Activated CD4-positive, alpha-beta T cell treated with anti-CD3 and anti-CD28 coated beads, Interleukin-2, amount 10 ng/mL, durations not matched to agents 24 days and 14 days (primary cell): ENCODE measurements at places on chromosomes 16 and 17. TPM values are rescaled to one million over a fixed set of nuclear protein-coding genes. Genes with fewer than 3 reads are reported as not detected.

GRCh38 chr16:28081391-28081968 lies 18.0 kb upstream of the GSG1L start:
- H3K4me1 ChIP-seq = no peaks in the 10 kb centered on the region
- H3K4me3 ChIP-seq = no peak overlapping the region
- H3K27me3 ChIP-seq = no peaks in the 10 kb centered on the region
- no peaks in the 10 kb centered on the region for H3K36me3 ChIP-seq

Gene TP53TG3B
- not detected in 2 replicates for total RNA-seq

DNA sequence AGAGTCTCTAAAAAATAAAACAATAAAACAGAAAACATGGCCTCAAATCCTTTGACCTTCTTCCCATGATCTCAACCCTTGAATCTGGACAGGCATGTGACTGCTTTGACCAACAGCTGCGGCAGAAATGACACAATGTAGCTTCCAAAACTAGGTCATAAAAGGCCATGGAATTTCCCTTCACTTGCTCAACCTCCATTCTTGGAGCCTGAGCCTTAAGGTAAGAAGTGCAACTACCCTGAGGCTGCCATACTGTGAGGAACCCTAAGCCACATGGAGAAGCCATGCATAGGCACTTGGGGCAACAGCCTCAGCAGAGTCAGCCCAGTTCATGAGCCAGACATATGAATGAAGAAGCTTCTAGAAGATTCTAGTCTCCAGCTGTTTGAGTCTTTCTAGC lies 75.7 kb upstream of the BRD7 start:
- DNase-seq = no peak
- H3K27ac ChIP-seq = no peak overlapping the region
- H3K36me3 ChIP-seq = peaks cover 3% of the 10 kb centered on the region
- no peak overlapping the region for H3K4me3 ChIP-seq
- H3K4me1 ChIP-seq = no peaks in the 10 kb centered on the region
- no peaks in the 10 kb centered on the region for H3K27me3 ChIP-seq

Gene GRIN2C
- 0.05 and 0.19 TPM in 2 replicates for total RNA-seq

DNA sequence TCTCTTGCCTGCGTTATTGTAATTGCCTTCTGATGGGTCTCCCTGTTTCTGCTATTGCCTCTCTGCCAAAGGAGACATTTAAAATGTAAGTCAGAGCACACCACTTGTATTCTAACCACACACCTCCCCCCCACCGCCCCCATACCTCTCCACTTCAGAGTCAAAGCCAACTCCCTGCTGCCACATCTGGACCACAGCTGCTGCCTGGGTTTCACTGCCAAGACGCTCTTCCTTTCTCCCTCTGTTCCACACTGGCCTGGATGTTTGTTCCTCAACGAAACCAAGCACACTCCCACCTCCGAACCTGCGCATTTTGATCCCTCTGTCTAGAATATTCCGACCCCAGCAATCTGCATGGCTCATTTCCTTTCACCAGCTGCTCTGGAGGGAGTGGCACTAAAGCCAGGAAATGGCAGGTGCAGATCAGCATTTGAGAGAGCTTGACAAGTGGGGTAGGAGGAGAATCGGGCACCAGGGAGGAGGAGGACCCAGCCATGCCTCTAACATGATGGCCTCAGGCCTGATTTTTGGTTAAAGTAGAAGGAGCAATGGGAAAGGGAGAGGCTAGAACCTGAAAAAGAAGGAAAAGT lies 92.4 kb upstream of the HS3ST2 start:
- H3K27ac ChIP-seq = no peak overlapping the region
- no peaks in the 10 kb centered on the region for H3K36me3 ChIP-seq
- H3K27me3 ChIP-seq = no peaks in the 10 kb centered on the region
- no peak for DNase-seq

- peaks cover 5% of the 10 kb centered on the region for H3K4me1 ChIP-seq
- H3K4me3 ChIP-seq = no peak overlapping the region
- no peak overlapping the region for H3K27ac ChIP-seq
- H3K36me3 ChIP-seq = no peaks in the 10 kb centered on the region
- no peak for DNase-seq
- H3K27me3 ChIP-seq = peaks cover 32% of the 10 kb centered on the region
These were observed 4.2 kb upstream of the CDH1 start for GRCh38 chr16:68732741-68733399.

DNA sequence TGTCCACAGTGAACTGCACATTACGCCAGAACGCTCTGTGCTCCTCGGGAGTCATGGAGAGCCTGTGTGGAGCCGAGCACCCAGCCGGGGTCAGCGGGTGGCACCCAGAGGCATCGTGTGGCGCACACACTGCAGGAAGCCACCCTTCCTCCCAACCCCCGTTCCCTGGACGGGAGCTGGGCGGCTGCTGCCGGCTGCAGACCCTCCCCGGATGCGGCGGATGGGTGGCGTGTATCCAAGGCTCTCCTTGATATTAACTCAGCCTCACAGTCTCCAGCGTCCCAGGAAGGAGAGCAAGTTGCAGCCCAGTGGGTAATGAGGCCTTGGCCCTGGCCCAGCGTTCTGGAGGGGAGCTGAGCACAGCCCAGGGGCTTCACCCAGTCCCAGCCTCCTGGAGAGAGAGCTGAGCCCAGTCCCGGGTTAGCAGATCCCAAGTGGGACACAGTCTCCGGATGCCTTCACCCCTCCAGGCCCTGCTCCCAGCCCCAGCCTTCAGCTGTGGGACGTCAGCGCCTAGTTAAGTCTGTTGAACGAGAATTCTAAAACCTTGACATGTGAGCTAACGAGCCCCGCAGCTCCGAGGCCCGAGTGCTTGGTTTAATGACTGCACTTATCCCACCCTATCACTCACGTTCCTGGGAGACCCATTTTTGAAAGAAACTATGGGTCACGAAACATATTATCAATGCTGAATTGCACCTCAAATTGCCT lies 86.6 kb downstream of the TBC1D16 start:
- no peak for DNase-seq
- no peak overlapping the region for H3K4me3 ChIP-seq
- no peak overlapping the region for H3K27ac ChIP-seq
- H3K4me1 ChIP-seq = no peaks in the 10 kb centered on the region
- H3K27me3 ChIP-seq = no peaks in the 10 kb centered on the region
- H3K36me3 ChIP-seq = no peaks in the 10 kb centered on the region

DNA sequence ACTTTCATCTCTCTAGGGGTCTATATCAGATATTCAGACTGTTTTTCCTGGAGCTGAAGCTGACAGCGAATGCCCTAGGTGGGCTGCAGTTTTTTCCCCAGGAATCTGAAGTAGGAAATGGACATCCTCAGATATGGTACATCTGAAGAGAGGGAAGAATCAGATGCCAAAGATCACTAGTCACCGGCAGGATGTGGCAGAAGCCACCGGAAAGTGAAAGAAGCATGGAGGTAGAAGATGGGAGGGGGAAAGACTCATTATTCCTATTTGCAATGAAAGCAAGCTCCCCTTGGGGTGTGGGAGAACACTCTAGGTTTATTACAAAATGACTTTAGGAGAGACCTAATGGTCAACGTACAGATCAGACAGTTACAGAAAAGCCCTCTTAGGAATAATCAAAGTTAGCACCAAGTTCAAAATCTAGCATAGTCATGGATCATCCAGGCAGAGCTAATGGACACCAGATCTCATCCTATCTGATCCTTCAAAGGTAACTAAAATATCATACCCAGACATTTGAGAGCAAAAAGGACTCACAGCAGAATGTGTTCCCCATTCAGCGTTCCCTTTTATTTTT lies 110.7 kb downstream of the HS3ST3A1 start:
- H3K4me1 ChIP-seq = peaks cover 6% of the 10 kb centered on the region
- H3K27me3 ChIP-seq = peaks cover 2% of the 10 kb centered on the region
- H3K36me3 ChIP-seq = no peaks in the 10 kb centered on the region
- H3K4me3 ChIP-seq = no peak overlapping the region
- H3K27ac ChIP-seq = no peak overlapping the region

GRCh38 chr17:41463746-41464145 lies 3.4 kb downstream of the KRT32 start:
- H3K27ac ChIP-seq = no peak overlapping the region
- H3K4me3 ChIP-seq = no peak overlapping the region
- DNase-seq = no peak
- H3K36me3 ChIP-seq = no peaks in the 10 kb centered on the region

DNA sequence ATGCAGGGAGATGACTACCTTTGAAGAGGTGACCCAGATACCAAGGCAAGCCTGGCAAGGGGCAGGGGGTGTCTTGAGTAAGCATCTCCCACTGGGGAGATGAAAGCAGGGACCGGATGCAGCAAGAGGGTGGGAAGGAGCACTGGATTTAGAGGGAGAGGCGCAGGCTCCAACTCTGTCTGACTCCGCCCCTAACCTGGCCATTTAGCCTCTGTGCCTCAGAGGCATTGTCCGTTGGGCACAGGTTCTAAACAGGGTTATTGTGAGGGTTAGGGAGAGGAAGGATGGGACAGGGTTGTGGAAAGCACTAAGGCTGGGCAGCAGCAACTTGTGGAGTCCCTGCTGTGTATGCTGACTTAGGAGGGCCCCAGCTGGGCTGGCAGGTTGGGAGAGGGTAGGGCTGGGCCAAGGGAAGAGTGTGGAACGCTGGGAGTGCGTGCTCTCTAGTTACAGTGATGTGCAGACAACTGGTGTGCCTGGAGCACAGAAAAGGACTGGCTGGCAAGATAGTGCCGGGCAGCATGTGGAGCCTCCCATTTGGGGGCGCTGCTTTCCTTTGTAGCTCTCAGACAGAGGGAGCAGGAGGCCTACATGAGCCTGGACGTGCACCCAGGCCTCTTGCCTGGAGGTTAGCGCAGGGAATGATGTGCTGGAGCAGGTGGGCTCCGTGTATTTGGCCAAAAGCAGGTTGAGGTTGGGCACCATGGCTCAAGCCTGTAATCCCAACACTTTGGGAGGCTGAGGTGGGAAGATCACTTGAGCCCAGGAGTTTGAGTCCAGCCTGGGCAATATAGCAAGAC lies 26.2 kb downstream of the TBX2 start:
- H3K4me3 ChIP-seq = no peak overlapping the region
- H3K27ac ChIP-seq = no peak overlapping the region
- H3K36me3 ChIP-seq = no peaks in the 10 kb centered on the region
- H3K4me1 ChIP-seq = no peaks in the 10 kb centered on the region

DNA sequence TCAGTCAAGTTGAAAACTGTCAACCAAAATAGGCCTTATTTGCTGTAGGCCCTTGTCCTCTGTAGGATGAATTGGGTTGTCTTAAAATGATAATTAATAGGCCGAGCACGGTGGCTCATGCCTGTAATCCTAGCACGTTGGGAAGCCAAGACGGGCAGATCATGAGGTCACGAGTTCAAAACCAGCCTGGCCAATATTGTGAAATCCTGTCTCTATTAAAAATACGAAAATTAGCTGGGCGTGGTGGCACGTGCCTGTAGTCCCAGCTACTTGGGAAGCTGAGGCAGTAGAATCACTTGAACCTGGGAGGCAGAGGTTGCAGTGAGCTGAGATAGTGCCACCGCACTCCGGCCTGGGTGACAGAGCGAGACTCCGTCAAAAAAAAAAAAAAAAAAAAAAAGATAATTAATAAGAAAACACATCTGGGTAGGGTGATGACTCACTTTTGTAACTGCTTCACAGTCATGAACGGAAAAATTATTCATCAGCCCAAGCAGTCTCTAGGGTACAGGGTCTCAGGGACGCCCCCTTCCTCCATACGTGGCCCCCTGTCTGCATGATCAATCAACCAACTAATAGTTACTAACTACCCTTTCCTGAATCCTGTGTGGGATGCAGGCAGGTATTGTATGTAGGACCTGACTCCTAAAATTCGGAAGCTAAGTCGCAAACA lies 137.0 kb upstream of the RCVRN start:
- no peak for DNase-seq
- H3K36me3 ChIP-seq = no peaks in the 10 kb centered on the region
- H3K4me1 ChIP-seq = no peaks in the 10 kb centered on the region

Gene MMP25
- 8.1 and 10.2 TPM in 2 replicates for total RNA-seq

GRCh38 chr17:16001226-16001897 lies 1.7 kb downstream of the TTC19 start:
- H3K4me3 ChIP-seq = peak overlapping the region; percentile 91
- no peak for DNase-seq
- H3K4me1 ChIP-seq = peaks cover 21% of the 10 kb centered on the region
- no peaks in the 10 kb centered on the region for H3K27me3 ChIP-seq
- peaks cover 59% of the 10 kb centered on the region for H3K36me3 ChIP-seq

GRCh38 chr17:10875984-10876555 lies 38.2 kb upstream of the PIRT start:
- H3K27ac ChIP-seq = no peak overlapping the region
- H3K4me3 ChIP-seq = no peak overlapping the region
- peak; percentile 64 for DNase-seq
- H3K4me1 ChIP-seq = no peaks in the 10 kb centered on the region

Gene KRTAP2-1
- total RNA-seq = not detected in 2 replicates

GRCh38 chr16:88530858-88531203 lies 39.4 kb upstream of the ZC3H18 start:
- no peak for DNase-seq
- H3K36me3 ChIP-seq = peaks cover 4% of the 10 kb centered on the region
- H3K27me3 ChIP-seq = no peaks in the 10 kb centered on the region
- H3K4me3 ChIP-seq = no peak overlapping the region

- DNase-seq = no peak
- no peak overlapping the region for H3K4me3 ChIP-seq
- no peaks in the 10 kb centered on the region for H3K4me1 ChIP-seq
- no peak overlapping the region for H3K27ac ChIP-seq
- peaks cover 8% of the 10 kb centered on the region for H3K27me3 ChIP-seq
These were observed 17.0 kb downstream of the BTBD17 start for GRCh38 chr17:74344658-74345057.

DNA sequence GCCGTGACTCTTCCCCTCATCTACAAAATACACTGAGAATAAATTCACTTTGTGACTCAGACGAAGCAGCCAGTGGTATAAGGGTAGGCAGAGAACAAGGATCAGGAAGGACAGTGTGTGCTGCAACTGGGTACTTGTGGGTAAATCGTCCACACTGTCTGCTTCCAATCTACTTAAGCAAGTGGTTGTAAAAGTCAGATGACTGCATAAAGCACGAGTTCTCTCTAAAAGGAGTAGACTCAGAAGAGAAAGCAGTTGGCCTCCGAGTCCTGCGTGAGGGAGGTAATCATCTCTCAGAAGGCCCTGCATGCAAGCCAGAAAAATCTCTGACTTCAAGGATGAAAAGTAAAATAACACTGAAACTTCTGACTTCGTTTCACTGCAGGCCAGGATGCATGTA lies 43.1 kb downstream of the ANKFY1 start:
- peaks cover 4% of the 10 kb centered on the region for H3K4me1 ChIP-seq
- H3K4me3 ChIP-seq = no peak overlapping the region
- no peak for DNase-seq
- H3K36me3 ChIP-seq = peaks cover 22% of the 10 kb centered on the region
